GM12878 (cell line): ENCODE measurements at places on chromosomes 5 and 9.

DNA sequence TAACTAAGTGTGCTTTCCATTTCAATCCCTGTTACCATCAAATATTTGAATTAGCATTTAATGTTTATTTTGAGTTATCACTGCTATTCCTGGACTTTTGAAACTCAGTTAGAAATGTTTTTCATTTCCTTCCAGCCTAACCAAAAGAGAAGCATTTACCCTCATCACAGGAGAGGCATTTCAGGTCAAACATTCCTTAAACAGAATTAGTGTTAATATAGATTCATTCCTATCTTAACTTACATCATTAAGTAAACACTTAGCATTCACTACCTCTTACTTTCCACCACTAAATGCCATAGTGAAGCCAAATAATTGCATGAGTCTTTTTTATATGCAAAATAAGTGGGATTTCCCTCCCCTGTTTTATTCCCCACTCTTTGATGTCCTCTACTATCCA is 136.6 kb upstream of the OR13F1 start:
- no peak for DNase-seq

- no peak for DNase-seq
These were observed 123.3 kb downstream of the PHF2 start for GRCh38 chr9:93699650-93700049.

DNA sequence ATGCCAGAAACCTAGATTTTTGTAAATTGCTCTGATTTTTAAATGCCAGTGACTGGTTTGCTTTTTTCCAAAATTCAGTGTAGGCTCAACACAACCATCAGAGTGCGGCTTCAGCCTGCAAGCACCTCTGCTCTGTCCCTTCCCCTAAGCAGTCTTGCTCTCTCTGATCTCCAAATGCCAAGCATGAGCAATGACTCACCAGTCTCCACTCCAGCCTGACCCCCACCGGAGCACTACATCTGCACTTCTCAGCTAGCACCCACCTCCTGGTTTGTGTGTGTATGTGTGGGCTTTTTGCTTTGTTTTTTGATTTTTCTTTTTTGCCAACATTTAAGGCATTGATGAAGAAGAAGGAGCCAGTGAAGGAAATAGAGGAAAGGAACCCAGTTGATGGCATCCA is 61.4 kb upstream of the ADRA1B start:
- no peak for DNase-seq

DNA sequence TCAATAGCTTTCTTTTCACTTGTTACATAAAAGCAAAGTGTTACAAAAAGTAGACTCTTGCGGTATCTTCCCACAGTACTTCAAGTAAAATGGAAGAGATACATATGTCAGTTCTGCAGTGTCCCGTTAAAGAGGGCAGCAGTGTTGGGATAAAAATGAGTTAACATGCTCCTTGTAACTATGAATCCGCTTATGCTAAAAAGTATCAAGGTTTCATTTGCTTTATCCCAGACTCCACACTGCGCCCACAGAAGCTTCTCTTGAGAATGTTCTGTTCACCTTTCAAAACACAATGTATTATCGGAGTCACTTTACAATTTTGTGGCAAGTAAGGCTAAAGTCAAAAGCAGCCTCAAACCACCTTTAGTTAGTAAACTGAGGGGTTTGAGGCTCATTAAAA is 790 bp downstream of the PTAR1 start:
- no peak for DNase-seq

- DNase-seq, result no peak
These were observed 941 bp downstream of the XPA start for GRCh38 chr9:97695995-97696802.

- no peak for DNase-seq
These were observed 61.0 kb upstream of the DAPK1 start for GRCh38 chr9:87436716-87437115.

DNA sequence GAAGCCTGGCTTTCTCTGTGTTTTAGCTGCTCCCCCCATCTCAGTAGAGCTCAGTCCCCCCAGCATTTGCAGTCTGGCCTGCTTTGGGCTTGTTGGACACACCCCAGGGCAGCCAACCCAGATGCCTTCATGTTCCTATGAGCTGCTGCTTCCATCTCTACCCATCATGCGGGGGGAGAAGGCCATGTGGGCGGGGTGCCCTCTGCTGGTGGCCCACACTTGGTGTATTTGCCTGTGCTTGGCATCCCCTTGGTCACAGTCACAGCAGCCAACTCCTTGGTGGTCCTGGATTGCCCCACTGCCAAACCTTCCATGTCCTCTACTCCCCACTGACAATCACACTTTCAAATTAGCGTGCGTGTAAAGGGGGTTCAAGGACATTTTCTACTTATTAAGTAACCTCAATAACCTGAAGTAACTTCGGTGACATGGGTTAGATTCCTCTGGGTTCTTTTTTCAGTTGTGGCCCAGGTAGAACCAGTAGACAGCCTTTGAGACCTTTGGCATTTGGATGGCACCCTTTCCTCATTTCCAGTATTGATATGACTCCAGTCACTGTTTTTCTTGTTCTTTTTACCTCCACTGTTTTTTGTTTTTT is 42.8 kb downstream of the SNX30 start:
- peak; percentile 34 for DNase-seq

DNA sequence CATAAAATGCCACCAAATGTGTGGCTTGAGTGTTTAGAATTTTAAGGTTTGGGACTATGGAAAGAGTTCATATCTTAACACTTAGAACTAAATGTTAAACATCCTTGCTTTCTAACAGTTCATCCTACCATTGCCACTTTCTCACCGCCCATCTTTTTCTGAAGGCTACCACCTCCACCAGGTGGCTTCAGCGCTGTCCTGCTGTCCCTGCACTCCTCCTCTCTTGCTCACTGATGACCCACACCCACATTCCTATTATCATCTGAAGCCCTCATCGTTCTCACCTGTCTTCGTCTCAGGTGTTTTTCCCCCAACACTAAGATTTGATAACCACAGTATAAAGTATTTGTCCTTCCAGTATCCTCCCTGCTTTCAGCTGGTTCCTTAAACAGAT is 7.4 kb downstream of the MEGF10 start:
- no peak for DNase-seq

DNA sequence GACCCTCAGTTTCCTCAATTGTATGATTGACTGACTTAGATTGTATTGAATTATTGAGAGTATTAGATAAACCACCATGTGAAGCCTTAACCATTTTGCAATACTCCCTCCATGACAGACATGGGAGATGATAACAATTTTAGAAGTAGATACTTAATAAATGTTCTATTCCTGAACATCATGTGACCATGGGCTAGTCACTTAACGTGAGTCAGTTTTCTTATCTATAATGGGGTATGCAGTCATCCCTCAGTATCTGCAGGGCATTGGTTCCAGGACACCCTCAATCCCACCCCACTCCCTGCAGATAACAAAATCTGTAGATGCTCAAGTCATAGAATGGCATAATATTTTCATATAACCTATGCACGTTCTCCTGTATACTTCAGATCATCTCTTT is 31.0 kb downstream of the SNX18 start:
- no peak for DNase-seq

- no peak for DNase-seq
These were observed 164.7 kb downstream of the ADAMTSL1 start for GRCh38 chr9:18638371-18639249.

DNA sequence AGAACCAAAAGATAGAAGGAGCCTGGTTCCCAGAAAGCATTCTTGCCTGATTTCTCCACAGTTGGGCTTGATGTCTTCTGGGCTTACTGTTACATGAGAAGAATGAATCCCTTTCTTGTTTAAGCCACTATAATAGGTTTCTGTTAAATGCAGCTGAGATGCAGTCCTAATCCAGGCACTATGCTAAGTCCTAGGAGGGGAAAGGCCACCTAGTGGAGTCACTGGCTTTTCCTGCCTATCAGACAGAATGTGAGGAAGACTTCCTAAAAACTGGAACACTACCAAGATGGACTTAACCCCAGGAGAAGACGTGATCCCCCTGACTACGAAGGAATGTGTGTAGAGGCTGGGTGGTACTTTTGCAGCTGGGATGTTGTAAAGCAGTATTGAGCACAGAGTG is 34.3 kb upstream of the FSD1L start:
- DNase-seq, result no peak

- DNase-seq, result no peak
These were observed 246.1 kb upstream of the ANKH start for GRCh38 chr5:15117688-15118087.

- DNase-seq, result no peak
These were observed 97.4 kb downstream of the OSTF1 start for GRCh38 chr9:75185585-75186170.

DNA sequence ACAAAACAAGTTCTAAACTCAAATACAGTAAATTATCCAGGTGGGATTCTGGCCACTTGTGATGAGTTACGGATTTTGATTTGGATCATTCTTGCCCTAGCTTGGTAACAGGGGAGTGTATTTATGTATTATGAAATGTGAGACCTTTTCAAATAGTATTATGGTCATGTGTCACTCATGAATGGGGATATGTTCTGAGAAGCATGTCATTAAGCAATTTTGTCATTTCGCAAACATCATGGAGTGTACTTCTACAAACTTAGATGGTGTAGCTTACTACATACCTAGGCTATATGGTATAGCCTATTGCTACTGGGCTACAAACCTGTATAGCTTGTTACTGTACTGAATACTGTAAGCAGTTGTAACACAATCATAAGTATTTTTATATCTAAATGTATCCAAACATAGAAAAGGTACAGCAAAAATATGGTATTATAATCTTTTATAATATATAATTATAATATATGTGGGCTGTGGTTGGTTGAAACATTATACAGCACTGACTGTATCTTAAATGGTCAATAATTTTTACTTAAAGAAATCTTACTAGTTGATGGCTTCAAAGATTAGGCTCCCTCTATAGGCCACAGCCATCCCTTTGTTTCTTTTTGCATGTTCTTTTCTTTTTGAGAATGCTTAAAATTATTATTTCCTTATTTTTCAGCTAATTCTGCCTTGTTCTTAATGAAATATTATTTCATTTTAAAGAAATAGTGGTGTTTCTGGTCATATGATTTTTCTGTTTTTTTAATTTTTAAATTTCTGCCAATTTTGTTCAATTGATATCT is 128.4 kb downstream of the MAST4 start:
- no peak for DNase-seq

- no peak for DNase-seq
These were observed 110.3 kb downstream of the VAV2 start for GRCh38 chr9:133881671-133882381.

- DNase-seq, result no peak
These were observed 211.4 kb downstream of the KIAA0825 start for GRCh38 chr5:94407023-94407422.

- DNase-seq, result no peak
These were observed 57.6 kb downstream of the ADAMTS2 start for GRCh38 chr5:179287631-179288030.

DNA sequence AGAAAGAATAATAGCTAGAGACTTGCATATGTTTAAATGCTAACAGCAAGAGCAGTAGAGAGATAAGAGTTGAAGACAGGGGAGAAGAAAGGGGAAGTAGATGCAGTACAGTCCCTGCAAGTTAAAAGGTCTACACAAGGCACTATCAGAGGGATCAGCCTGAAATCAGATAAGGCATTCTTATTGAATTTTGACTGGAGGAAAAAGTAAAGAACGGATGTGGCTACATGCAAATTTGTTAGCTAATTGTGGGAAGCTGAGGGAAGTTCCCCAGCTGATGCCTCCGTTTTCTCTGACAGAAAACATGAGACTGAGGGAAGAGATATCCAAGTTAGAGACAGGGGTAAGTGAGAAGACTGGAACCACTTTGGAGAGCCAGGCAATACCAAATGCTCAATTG is 12.9 kb upstream of the RHOBTB3 start:
- peak; percentile 84 for DNase-seq

DNA sequence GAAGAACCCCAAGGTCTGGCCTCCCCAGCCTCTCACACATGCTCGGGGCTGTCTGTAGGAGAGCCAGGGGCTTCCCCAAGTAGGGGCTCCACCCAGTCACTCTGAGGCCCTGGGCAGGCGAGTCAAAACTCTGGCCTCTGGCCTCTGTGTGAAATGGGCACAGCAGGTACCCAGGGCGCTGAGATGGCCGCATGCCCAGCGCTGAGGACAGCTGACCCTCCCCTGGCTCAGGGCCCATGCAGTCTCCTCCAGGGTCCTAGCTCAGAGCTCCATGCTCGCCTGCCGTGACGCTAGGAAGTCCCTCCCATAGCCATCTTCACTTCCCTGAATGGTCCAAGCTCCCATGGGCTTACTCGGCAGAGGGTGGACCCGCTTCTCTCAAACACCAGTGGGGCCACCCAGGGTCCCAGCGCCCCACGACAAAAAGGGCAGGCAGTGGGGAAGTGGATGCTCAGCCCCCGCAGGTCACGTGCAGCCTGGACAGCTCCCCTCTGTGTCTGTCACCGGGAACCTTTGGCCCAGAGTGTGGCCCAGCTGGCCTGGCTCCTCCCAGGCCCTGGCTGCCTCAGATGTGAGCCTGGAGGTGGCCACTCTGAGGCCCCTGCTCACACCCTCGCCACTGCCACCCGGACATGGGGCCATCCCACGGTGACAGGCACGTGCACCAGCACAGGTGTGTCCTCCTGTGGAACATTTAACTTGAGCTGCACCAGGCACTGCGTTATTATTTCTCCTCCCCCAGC is 12.2 kb upstream of the VAV2 start:
- DNase-seq, result no peak

- no peak for DNase-seq
These were observed 89.0 kb upstream of the IRX2 start for GRCh38 chr5:2840372-2840915.

GRCh38 chr5:41842777-41843176 is 27.4 kb downstream of the OXCT1 start:
- peak; percentile 46 for DNase-seq

DNA sequence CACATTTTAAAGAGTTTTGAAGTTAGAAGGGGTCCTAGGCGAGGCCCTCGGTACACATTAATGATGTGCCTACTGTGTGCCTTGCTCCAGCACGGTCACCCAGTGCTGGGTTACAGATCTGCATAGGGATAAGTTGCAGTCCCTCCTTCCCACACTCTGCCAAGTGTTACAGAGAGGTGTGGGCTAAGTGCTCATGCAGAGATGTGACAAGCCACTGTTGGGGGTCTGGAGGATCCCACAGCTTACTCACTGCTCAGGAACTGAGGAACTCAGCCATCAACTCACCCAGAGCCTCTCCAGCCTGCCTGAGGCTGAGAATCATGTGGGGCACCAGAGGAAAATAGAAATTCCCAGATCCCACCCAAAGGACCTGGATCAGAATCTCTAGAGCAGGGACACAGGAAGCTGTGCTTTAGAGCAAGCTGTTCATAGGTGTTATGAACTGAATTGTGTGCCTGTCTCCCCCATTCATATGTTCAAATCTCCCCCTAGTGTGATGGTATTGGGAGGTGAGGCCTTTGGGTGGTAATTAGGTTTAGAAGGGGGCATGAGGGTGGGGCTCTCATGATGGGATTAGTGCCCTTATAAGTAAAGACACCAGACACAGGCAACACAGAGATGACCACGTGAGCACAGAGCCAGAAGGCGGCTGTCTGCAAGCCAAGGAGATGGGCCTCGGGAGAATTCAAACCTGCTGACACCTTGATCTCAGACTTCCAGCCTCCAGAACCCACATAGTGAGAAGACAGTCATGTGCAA is 164.1 kb downstream of the HSD17B3 start:
- no peak for DNase-seq

GRCh38 chr9:100597236-100597635 is 19.4 kb downstream of the CAVIN4 start:
- DNase-seq, result no peak
